ENCODE measurements at places on chromosomes 12 and 14.

DNA sequence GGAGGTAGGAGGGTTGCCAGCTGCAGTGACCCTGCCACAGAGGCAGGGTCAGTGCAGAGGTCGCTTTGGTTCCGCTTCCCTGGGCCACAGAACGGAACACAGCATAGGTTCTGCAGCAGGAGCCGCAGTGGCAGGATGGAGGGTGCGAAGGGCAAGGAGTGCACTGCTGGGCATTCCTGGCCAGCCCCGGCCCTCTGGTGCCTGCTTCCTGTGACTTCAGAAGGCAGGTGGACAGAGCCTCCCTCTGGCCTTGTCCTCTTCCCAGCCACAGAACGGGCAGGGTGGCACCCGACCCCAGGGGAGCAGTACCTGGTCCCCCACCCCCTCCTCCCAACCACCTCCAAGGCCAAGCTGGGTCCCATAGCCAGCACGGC, 37.7 kb downstream of the SLC8B1 start:
- no peak for DNase-seq

DNA sequence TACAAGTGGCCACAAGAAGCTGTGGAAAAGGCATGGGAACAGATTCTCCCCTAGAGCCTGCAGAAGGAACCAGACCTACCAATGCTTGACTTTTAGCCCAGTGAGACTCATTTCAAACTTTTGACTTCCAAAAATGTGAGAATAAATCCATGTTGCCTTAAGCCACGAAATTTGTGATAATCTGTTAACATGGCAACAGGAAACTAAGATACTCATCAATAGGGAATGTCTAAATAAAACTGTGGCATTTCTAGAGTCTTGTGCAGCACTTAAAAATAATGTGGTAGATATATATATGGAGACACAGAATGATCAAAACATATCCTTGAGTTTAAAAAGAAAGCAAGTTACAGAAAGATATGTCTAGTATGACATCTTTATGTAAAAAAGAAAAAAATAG, 12.0 kb downstream of the HECTD4 start:
- DNase-seq: no peak

DNA sequence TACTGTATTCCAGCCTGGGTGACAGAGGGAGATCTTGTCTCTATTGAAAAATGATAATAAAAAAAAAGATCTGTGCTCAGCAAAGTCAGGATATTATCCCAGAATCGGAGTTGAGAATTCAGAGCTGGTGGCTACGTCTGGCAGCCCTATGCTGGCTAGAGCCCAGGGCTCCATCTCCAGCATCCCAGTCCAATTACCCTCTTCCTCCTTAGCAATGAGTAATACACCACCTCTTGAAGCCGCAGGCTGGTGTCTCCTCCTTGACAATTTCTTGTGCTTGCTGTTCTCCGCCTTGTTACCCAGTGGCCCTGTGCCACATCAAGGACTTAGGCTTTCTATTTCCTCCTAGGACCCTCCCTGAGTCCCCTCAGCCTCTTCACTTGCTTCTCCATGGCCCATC, 38.4 kb upstream of the DDX11 start:
- DNase-seq: no peak

- DNase-seq: no peak
Observed at GRCh38 chr14:71533390-71533789, 398.8 kb upstream of the RGS6 start.

- DNase-seq: no peak
Observed at GRCh38 chr14:89586258-89587135, 169.5 kb upstream of the FOXN3 start.

Data from tibial artery (tissue), 4 donors.